Activated naive CD4-positive, alpha-beta T cell treated with anti-CD3 and anti-CD28 coated beads for 36 hours (primary cell): ENCODE measurements at places on chromosomes 7 and 10. TPM values are rescaled to one million over a fixed set of nuclear protein-coding genes. Genes with fewer than 3 reads are reported as not detected.

The LRRC18 gene
- total RNA-seq = not detected

GRCh38 chr7:34080513-34080912 lies 175.2 kb downstream of the BMPER start:
- no peaks in the 10 kb centered on the region for H3K4me1 ChIP-seq
- H3K4me3 ChIP-seq = no peak overlapping the region
- no peaks in the 10 kb centered on the region for H3K36me3 ChIP-seq

DNA sequence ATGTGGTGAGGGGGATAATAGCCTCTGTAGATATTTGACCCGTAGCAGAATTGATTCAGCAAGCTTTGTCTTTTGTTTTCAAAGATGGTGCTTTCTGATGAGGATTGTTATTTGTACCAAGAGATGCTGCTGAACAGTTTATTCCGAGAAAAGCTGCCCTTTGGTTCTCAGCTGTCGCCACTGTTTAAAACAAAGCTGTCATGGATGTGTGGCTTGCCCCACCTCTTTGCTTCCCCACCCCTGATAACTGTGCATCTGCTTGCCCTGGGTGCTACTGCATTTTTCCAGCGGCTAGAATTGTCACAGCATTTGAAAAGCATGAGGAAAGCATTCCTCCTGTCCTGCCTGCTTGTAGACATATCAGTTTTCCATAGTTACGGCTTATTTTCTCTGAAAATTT lies 226.9 kb upstream of the CSTF2T start:
- H3K36me3 ChIP-seq = no peaks in the 10 kb centered on the region
- no peak overlapping the region for H3K27ac ChIP-seq
- peaks cover 10% of the 10 kb centered on the region for H3K27me3 ChIP-seq
- H3K4me1 ChIP-seq = no peaks in the 10 kb centered on the region
- no peak overlapping the region for H3K4me3 ChIP-seq

DNA sequence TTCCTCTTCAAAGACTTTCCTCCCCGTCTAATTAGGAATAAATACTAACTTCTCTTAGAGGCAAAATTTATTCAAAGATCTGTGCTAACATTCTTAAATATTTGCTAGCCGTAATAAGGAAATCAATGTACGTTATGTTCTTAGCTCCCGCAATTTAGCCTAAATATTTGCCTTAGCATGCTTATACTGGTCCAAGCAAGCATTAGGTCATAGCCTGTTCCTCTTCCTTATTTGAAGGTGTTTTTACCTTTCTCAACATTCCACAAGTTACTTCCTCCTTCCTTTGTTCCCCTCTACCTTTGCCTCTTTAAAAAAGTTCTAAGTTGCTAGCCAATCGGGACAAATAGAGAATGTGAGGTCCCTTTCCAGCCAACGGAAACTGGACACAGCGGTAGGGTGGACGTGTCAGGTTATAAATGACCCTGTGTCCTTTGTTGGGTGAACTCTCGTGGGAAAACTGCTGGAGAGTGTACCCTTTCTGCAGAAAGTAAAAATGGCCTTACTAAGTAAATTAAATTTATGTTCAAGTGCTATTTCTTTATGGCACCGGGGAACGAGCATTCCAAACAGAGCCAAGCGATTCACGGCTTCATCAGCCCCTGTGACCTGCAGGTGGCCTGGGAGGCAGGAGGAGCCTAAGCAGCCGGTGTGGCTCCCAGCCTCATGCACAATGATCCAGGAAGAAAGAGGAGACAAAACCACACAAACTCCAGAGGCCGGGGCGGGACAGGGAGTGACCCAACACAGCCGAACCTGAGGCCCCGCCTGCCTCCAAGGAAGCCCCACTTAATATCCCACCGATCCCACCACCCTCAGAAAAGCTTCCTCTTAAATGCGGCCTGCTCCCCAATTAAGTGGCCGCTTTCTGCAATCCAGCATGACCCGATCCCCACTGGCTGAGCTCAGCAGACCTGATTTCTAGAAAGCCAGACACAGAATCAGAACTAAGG lies 67.0 kb downstream of the ZRANB1 start:
- H3K27me3 ChIP-seq = no peaks in the 10 kb centered on the region
- no peaks in the 10 kb centered on the region for H3K36me3 ChIP-seq
- H3K27ac ChIP-seq = no peak overlapping the region
- DNase-seq = no peak
- no peaks in the 10 kb centered on the region for H3K4me1 ChIP-seq

The TMEM270 gene
- total RNA-seq = not detected

GRCh38 chr10:95567903-95568630 lies 6.9 kb upstream of the SORBS1 start:
- no peaks in the 10 kb centered on the region for H3K4me1 ChIP-seq
- DNase-seq = no peak
- no peaks in the 10 kb centered on the region for H3K36me3 ChIP-seq
- H3K27me3 ChIP-seq = no peaks in the 10 kb centered on the region
- H3K27ac ChIP-seq = no peak overlapping the region

- H3K4me3 ChIP-seq = no peak overlapping the region
- H3K27me3 ChIP-seq = no peaks in the 10 kb centered on the region
- no peaks in the 10 kb centered on the region for H3K36me3 ChIP-seq
- H3K27ac ChIP-seq = no peak overlapping the region
These were observed 24.0 kb upstream of the MALRD1 start for GRCh38 chr10:19024611-19025010.

DNA sequence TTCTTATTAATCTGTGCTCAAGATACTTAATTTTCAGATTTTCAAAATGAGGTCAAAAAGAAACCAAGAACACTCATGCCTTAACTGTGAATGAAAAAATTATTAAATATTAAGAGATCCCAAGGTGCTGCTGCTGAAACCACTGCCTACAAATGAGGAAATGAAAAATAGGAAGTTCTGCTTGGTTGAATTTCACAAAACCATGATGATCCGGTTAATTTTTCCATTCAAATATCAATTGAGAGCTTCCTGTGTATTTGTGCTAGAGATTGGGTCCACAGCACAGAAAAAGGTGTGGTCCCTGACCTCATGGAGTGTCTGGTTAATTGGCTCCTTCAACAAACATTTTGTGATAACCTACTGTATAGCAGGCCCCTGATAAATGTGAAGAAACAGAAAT lies 132.7 kb upstream of the YAE1 start:
- no peak for DNase-seq
- no peak overlapping the region for H3K4me3 ChIP-seq
- no peak overlapping the region for H3K27ac ChIP-seq
- no peaks in the 10 kb centered on the region for H3K4me1 ChIP-seq

GRCh38 chr7:68267486-68267885 lies 1270.9 kb downstream of the TYW1 start:
- H3K36me3 ChIP-seq = no peaks in the 10 kb centered on the region
- no peak overlapping the region for H3K27ac ChIP-seq
- H3K4me1 ChIP-seq = no peaks in the 10 kb centered on the region
- no peak for DNase-seq
- no peaks in the 10 kb centered on the region for H3K27me3 ChIP-seq

DNA sequence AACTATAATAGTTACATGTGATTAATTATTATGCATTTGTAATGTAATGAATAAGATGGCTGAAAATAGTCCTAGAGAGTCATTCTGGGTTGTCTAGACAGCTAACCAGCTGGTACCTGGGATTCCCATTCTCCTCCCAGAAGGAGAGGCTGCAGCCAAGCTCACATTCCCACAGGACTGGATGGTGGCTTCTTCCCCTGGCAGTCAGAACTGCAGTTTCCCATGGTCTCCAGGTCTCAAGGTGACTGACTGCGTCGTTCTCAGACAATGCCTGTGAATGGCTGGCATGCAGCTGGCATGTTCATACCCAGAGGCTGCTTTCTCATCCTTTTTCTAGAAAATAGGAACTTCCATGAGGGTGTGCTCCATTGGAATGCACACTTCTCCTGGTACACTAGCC lies 21.3 kb downstream of the TAS2R16 start:
- no peaks in the 10 kb centered on the region for H3K27me3 ChIP-seq
- H3K4me3 ChIP-seq = no peak overlapping the region
- H3K27ac ChIP-seq = no peak overlapping the region
- H3K4me1 ChIP-seq = no peaks in the 10 kb centered on the region

- DNase-seq = no peak
- no peaks in the 10 kb centered on the region for H3K4me1 ChIP-seq
- H3K36me3 ChIP-seq = no peaks in the 10 kb centered on the region
- H3K27ac ChIP-seq = no peak overlapping the region
- no peaks in the 10 kb centered on the region for H3K27me3 ChIP-seq
These were observed 181.7 kb downstream of the MYOF start for GRCh38 chr10:93300288-93300917.

- H3K4me3 ChIP-seq = peak overlapping the region; percentile 92
- peaks cover 41% of the 10 kb centered on the region for H3K4me1 ChIP-seq
- peaks cover 29% of the 10 kb centered on the region for H3K36me3 ChIP-seq
- H3K27ac ChIP-seq = peak overlapping the region; percentile 95
- DNase-seq = peak; percentile 92
These were observed 373 bp downstream of the H2AZ2 start for GRCh38 chr7:44847509-44847919.

DNA sequence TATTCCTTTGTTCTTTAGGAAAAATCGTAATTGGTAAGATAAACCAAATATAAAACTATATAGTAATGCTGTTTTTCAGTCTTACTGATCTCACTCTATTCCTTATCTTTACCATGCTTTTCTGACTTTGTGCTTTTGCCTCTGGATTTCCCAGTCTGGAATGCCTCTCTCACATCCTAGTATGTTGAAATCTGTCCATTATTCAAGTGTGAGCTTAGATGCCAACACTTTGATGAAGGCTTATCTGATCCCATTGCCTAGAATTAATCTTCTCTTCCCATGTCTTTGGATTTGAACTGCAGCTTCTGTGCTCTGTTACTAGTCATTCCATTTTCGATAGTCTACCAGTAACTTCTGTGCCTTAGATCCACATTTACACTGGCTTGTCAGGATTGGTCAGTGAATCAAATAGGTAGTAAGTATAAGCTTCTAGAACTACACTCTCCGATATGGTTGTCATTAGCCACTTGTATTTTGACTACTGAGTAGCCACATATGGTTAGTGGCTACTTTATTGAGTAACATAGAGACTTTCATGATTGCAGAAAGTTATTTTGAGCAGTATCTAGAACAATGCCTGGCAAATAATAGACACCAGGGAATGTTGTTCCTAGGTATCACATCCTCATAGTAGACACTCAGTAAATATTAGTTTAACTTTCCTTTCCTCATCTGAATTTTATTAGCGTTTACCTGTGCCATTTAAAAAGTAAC lies 92.9 kb downstream of the BMPR1A start:
- H3K4me1 ChIP-seq = no peaks in the 10 kb centered on the region
- no peaks in the 10 kb centered on the region for H3K27me3 ChIP-seq
- H3K4me3 ChIP-seq = no peak overlapping the region
- DNase-seq = no peak

DNA sequence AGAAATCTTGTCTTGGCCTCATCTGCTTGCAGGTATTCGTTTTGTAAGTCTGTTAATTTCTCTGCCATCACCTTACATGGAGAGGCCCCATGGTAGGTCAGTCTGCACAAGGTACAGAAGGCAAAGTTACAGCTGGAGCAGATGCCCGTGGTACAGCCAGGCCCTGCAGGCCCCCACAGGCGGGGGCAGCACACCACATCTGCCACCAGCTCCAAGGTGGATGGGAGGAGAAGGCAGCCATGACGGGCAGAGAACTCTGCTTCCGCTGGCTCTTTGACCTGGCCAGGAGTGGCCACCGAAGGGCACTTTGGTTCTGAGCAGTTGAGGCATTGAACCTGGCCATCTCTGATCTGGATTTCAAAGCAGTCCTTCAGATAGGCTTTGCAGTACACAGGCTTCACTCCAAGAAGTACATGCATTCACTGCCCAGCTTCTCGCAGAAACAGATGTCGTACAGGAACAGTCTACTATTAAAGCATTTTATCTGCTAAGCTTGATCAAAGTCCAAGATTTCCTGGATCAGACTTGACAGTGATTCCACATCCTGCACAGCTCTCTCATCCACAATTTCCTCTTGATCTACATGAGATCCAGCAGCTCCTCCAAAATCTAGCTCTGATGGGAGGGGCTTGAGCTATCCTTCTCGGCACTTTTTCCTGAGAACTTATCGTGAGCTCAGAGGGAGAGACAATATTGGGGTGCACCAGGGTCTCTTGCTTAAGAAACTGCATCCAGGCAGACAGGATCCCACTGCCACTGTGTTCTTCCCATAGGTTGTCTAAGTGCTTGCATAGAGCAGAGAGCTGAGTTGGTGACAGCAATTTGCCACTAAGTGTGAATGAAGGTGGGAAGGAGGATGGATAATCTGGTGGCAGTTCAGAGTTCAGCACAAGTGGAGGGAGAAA lies 120.7 kb downstream of the TRRAP start:
- H3K27ac ChIP-seq = no peak overlapping the region
- DNase-seq = no peak
- peaks cover 3% of the 10 kb centered on the region for H3K4me1 ChIP-seq
- no peak overlapping the region for H3K4me3 ChIP-seq
- peaks cover 21% of the 10 kb centered on the region for H3K36me3 ChIP-seq

GRCh38 chr7:132122901-132123300 lies 453.4 kb downstream of the PLXNA4 start:
- no peak overlapping the region for H3K4me3 ChIP-seq
- H3K36me3 ChIP-seq = no peaks in the 10 kb centered on the region
- H3K4me1 ChIP-seq = no peaks in the 10 kb centered on the region
- H3K27ac ChIP-seq = no peak overlapping the region
- H3K27me3 ChIP-seq = peaks cover 11% of the 10 kb centered on the region

GRCh38 chr10:117382861-117383260 lies 7.6 kb upstream of the PDZD8 start:
- no peaks in the 10 kb centered on the region for H3K4me1 ChIP-seq
- no peak overlapping the region for H3K27ac ChIP-seq
- no peak for DNase-seq

DNA sequence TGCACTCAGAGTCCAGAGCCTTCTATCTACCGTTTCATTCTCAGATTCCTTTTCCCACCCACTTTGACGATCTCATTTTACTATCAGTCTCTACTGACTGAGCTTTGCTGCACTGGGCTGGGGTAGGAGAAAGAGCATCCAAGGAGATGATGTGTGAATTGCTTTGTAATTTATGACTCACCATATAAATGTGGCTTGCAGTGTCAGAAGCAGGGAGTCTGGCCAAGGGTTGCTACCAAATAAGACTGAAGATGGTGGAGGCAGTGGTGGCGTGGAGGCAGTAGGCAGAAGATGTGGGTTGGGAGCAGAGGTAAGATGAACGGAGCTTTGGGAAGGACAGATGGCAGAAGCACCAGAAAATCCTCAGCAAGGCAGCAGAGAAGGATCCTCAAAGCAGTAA lies 73.3 kb upstream of the AGK start:
- H3K27ac ChIP-seq = no peak overlapping the region
- H3K4me1 ChIP-seq = no peaks in the 10 kb centered on the region
- H3K4me3 ChIP-seq = no peak overlapping the region
- no peaks in the 10 kb centered on the region for H3K36me3 ChIP-seq
- DNase-seq = no peak

The MACROH2A2 gene
- total RNA-seq = 2.7 TPM
